ENCODE measurements at places on chromosomes 6 and 20. TPM values are rescaled to one million over a fixed set of nuclear protein-coding genes. Genes with fewer than 3 reads are reported as not detected.

The TAF4 gene
- total RNA-seq, result 6.6 TPM

The TFEB gene
- 11.8 TPM for total RNA-seq

The MLN gene
- total RNA-seq, result not detected

The WFDC10A gene
- not detected for total RNA-seq

The LY86 gene
- not detected for total RNA-seq

The WFDC5 gene
- not detected for total RNA-seq

The PREX1 gene
- total RNA-seq, result 1.3 TPM

The CEP43 gene
- 41.4 TPM for total RNA-seq

The COL19A1 gene
- 0.59 TPM for total RNA-seq

The TAGAP gene
- total RNA-seq, result not detected

The HSD17B8 gene
- 3.2 TPM for total RNA-seq

The NOX3 gene
- total RNA-seq, result not detected

The LY6G6F gene
- not detected for total RNA-seq

The C6orf141 gene
- total RNA-seq, result 0.60 TPM

The NECAB3 gene
- 43.9 TPM for total RNA-seq

Measured in RPMI7951 (cell line).